Frontal cortex (tissue), 4 donors: ENCODE measurements at places on chromosomes 16 and 17.

DNA sequence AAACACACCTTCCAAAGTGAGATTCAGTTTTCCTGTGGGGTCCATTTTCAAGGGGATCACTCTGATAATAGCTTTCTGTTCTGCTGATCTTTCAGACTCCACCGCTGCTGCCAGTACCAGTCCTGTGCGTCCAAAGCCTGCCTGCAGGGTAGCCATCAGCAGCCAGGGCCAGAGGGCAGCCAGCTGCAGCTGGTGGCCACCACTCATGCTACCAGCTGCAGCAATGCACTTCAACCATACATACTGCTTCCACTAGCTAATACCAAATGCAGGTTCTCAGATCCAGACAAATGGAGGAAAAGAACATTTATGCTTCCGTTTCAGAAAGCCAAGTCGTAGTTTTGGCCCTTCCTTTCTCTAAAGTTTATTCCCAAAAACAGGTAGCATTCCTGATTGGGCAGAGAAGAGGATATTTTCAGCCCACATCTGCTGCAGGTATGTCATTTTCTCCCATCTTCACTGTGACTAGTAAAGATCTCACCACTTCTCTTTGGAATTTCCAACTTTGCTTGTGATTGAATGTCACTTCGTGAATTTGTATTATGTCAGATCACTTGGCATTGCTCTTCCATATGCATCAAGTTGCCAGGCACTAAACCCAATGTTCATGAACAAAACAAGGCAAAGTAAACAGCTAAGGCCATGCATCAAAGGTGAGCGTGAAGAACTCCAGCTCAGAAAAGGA is 1.8 kb downstream of the RNF43 start:
- no peak for DNase-seq

DNA sequence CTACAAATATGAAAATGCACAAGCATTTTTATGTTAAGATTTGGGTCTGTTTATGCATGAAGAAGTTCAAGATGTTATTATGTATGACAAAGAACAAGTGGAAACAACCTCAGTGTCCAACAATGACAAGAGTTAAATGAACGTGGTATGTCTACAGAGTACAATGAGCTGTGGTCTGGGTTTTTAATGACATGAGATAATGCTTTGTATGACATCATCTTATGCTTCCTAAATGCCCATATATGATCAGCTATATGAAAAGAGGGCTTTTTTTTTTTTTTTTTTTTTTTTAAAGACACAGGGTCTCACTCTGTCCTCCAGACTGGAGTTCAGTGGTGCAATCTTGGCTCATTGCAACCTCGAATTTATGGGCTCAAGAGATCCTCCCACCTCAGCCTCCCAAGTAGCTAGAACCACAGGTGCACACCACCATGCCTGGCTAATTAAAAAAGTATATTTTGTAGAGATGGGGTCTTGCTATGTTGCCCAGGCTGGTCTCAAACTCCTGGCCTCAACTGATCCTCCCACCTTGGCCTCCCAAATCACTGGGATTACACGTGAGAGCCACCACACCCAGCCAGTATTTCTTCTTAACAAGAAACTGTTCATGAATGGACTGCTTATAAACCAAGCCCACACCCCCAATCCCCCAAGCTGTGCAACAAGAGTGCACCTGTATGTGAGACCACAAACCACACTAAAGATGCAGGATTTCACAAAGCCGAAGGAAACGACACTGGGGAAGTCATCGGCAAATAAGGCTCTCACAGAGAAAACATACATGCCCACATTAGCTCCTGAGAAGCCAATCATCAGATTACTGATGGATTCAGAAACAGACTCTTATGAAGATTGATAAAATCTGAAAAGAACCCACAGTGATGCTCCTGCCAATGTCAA is 114.5 kb downstream of the CPPED1 start:
- no peak for DNase-seq

DNA sequence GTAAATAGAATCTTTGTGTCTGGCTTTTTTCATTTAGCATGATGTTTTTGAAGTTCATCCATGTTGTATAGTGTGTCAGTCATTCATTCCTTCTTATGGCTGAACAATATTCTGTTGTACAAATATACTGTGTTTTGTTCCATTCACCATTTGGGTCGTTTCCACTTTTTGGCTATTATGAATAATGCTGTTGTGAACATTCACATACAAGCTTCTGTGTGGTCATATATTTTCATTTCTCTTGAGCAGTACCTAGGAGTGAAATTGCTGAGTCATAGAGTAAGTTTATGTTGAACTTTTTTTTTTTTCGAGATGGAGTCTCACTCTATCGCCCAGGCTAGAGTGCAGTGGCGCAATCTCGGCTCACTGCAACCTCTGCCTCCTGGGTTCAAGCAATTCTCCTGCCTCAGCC is 32.3 kb upstream of the TAOK1 start:
- no peak for DNase-seq

GRCh38 chr17:29627951-29628350 is 5.2 kb upstream of the CORO6 start:
- DNase-seq, result no peak

- DNase-seq, result no peak
Measured at GRCh38 chr17:63960006-63960405, 12.7 kb downstream of the SCN4A start.

GRCh38 chr16:66961914-66962313 is 848 bp downstream of the CES3 start:
- DNase-seq, result no peak

- no peak for DNase-seq
Measured at GRCh38 chr16:12516621-12517309, 286.9 kb downstream of the CPPED1 start.

- DNase-seq, result no peak
Measured at GRCh38 chr17:11240041-11240840, 772 bp upstream of the SHISA6 start.
